ENCODE measurements at places on chromosomes 7 and 10.

GRCh38 chr7:36928718-36929117 lies 204.4 kb upstream of the AOAH start:
- no peak for DNase-seq

DNA sequence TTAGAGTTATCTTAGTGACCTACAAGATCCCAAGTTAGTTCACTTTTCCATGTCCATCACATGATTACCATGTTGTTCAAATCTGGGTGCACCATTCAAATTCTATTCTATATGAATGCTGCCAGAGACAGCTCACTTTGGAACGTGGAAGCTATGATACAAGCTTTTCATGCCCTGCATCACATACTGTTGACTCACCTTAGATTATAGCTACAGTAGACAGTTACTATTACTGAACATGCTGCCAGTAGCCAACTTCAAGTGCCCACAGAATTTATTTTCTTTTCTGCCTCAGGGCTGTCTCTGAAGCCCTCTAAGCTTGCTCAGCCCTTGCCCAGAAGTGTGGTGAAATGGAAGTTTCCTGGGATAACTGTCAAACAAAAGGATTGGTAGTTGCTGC lies 231.1 kb downstream of the GPR158 start:
- DNase-seq = no peak

DNA sequence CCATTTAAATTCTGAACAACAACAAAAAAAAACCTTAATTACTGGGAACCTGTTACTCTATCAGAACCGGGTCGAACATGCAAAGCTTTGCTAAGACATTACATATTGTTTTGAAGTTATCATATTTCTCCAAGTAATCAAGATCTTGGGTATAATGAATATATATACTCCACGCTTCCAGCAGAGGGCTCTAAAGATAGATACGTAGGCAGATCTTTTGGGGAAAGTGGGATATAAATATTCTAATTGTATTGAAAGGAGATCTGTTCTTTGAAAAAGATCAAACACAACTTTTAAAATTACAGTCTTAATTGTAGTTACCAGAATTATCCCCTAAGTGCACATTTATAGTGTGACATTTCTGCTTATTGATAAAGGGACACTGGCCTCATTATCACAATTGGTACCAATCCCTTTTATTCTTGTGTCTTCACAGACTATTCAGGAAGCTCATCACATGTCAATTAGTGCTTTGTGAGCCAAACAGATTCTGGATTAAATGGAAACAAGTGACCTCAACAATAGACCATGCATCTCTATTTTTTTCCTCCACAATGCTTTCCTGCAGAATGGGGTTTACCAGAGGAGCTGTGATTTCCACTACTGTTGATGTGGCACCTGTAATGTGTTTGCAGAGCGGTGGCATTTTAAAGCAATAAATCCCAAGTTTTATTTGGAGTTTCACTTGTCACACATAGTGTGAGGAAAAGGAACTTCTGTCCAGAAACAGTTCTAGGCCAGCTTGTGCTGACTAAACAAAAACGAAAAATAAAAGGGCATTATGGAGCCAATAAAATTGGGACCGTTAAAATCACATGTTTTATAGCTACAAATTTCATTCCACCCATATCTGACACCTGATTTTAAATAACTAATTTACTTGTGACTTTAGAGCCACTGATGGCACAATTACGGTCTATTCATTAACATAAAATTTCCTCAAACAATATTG lies 122.4 kb downstream of the CTTNBP2 start:
- DNase-seq = peak; percentile 73

DNA sequence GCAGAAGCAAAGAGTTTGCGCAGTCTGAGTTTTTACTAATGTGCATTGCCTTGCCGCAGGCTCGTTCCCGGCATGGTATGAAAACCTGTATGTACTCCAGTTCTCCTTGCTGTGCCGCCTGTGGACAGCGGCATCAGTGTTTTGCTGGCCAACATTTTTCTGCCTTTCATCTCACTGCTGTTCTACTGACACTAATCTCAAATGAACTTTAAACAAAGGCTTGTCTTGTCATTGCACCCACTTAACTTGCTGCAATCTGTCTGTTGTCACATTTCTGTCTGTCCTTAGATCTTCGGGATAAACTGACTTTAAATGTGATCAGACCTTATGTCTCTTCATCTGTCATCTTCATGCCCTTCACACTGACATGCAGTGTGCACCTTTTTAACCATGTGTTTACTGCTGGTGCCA lies 71.7 kb upstream of the ZNRF2 start:
- no peak for DNase-seq

DNA sequence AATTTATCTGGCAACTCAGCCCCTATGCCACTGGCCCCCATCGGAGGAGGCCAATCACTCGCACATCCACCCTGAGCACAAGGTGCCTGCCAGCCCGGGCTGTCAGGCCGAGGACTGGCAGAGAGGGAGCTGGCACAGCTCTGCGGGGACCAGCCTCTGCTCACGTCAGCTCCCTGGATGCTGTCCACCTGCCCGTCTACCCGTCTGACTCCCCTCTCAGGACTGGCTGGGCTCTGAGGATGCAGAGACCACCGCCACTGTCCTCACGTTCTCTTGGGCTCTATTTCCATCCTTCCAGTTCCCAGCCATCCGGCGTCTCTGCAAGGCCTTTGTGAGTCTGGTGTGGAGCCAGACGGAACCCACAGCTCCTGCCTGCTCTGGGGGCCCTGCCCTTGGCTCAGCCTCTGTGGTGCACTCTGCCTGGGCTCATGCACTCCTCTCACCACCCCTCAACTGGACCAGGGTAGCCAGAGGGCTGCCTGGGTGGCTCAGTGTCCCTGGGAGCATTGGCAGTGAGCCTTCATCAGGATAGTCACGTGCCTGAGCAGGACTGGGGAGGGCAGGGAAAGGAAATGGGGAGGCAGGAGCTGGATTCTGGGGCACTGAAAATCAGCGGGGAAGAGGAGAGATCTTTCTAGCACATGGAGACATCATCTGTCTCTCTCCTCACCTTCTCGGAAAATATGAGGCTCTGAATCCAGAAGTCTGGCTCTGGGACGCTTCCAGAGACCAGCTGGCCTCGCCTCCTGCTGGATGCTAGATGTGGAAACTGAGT lies 38.0 kb upstream of the PCBD1 start:
- DNase-seq = no peak

GRCh38 chr7:7793921-7794320 lies 75.5 kb upstream of the RPA3 start:
- no peak for DNase-seq

GRCh38 chr10:91335147-91335546 lies 75.0 kb upstream of the HECTD2 start:
- DNase-seq = peak; percentile 9

DNA sequence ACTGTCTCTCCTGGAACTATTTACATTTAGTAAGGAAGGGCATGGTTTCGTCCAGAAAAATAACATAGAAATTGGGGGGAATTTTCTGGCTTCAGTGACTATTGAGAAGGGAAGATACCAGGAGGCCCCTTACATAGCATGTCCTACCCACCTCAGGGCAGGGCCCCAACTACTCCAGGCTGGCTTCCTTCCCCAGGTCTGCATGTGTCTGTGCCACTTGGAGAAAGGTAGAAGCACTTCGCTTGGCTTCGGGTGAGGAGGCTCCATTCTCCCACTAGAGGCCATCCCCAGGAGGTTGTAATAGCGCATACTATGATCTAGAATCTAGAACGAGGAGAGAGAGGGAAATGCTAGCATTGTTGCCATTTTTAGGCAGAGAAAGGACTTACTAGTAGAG lies 14.7 kb downstream of the LRGUK start:
- no peak for DNase-seq

DNA sequence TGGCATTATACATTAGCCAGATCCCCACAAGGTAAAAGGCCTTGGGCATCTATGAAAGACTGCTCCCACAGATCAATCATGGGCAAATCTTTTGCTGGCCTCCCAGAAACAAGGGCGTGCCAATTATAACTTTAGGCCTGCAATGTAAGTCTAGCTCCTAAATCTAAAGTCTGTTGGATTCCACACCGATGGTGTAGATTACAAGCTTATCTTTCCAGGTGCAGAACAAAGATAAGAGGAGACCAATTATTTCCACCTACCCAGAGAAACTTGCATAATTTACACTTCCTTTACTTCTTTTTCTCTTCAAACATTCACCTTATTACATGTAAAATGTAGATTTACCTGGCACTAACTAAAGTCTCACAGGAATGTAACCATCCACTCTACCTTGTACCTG lies 713.1 kb downstream of the SUGCT start:
- DNase-seq = peak; percentile 17

DNA sequence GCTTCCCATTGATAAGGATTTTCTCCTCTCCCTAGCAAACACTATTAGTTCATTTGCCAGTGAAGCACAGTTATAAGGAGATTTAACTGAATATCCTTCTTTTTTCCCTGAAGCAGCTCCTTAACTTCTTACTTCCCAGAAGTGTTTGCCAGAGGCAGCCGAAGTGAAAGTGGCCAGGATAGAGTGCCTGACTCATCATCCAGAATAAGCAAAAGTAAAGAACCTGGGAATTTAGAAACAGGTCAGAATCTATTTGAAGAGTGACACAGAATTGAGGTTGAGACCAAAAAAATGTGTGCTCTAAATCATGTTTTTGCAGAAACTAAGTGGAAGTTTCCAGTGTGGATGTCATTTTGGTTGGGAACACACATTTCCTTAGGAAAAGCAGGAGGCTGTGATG lies 249.6 kb upstream of the VWC2 start:
- DNase-seq = no peak

GRCh38 chr10:90579602-90580242 lies 278.1 kb downstream of the HTR7 start:
- no peak for DNase-seq

DNA sequence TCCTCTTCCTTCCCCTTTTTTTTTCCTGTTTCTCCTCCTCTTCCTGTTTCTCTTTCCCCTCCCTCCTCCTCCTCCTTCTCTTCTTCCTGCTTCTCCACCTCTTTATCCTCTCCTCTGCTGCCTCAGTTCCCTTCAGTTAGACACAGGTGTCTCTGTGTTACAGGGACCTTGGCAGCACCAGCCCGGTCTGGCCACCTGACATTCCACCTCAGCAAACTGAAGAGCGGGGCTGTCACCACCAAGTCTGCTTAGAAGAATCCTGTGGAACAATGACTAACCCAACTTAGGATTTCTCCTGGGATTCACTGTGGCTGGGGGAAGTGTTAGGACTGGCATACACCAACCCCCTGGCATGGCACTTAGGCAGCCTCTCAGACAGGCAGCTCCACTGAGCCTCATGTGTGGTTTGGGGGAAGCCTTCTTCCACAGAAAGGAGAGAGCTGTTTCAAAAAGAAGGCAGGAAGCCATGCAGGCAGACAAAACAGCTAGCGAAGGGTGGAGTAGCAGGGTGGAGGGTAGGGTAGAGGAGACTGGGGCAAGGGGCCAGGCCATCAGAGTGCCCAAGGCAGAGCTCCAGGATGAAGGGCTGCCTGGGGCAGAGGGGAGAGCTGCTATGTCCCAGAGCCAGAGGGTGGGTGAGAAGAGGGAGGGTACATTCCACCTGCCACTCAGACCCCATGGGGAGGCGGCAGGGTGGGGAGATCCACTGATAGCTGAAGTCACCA lies 13.2 kb upstream of the GDF10 start:
- no peak for DNase-seq

- peak; percentile 24 for DNase-seq
Measured at GRCh38 chr7:130732980-130733930, 752 bp downstream of the KLF14 start.

DNA sequence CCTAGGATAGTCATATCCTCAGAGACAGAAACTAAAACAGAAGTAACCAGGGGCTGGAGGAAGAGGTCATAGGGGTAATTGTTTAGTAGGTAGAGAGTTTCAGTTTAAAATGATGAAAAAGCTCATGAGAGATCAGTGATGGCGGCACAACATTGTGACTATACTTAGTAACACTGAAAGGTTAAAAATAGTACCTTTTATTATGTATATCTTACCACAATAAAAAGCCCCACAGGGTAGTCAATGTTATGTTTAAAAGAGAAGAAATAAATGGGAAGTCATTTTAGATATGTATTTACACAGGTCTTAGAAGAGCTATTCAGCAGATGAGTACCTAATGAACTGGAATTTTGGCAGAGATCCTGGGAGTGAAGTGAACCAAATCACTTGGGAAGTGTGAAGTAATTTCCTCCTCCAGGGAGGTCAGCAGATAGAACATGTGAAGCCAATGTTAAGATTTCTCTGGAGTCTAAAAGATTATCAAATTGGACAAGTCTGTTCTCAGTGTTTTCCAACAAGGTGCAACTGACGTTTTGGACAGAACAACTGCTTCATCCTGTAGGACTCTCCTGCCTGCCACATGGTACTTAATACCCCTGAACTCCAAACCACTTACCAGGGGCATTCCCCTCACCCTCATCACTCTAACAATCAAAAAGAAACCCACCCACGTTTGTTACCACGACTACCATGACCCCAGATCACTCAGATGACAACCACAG lies 6.4 kb downstream of the CDCA7L start:
- no peak for DNase-seq

DNA sequence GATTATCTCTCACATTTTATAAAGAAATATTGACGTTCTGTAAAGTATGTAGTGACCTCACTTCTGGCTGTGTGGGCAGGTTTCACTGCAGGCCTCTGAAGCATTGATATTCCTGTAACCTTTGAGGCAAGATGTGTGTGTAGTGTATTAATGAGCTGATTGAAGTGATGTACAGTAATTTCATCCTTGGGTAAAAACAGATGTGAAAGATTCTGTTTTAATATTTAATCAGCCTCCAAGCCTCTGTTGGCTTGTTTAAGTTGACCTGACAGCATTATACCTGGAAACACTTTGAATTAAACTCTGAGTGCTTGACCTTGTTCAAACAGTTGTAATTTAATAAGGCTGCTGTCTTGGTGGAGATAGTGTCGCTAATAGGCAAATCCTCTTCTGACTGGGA lies 74.9 kb downstream of the KAT6B start:
- no peak for DNase-seq

DNA sequence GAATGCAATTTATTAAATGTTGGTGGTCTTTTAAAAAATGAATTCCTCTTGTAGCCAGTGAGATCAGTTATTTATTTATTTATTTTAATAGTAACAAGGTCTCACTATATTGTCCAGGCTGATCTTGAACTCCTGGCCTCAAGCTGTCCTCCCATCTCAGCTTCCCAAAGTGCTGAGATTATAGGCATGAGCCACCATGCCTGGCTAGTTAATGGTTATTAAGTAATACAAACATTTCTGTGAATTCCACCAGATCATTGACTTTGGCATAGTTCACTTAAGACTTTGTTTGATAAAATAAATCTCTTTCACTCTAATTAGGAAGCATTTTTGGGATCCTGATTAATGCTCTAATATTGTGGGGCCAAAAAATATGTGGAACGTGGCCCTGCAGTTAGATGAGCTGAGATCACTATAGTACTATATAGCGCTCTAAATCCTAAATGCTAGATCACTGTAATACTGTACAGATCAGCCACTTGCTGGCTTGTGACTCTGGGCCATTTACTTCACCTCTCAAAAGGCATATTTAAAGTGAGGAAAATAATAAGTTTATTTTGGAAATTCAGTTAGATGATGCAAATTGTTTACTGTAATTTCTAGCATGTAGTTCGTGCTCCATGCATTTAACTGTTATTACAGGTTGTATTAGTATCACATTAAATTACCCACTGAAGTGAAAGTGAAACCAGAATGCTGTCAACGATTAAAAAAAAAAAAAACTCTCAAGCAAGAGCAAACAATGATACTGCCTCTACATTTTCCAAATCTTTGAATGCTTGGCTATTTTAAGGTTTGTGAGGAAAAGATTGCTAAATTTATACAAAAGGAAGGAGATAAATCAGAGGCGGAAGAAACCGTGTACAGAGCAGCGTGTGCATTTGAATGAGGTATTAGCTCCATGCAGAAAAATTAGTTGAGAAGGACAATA lies 15.9 kb upstream of the FAS start:
- peak; percentile 58 for DNase-seq

Data from hematopoietic multipotent progenitor cell treated with erythropoietin and hydrocortisone succinate and interleukin-3 and kit ligand, for 4 days (in vitro differentiated cells).